ENCODE measurements at places on chromosomes 2 and 18.

- no peak for DNase-seq
Observed at GRCh38 chr2:218033590-218034496, 31.0 kb upstream of the TNS1 start.

DNA sequence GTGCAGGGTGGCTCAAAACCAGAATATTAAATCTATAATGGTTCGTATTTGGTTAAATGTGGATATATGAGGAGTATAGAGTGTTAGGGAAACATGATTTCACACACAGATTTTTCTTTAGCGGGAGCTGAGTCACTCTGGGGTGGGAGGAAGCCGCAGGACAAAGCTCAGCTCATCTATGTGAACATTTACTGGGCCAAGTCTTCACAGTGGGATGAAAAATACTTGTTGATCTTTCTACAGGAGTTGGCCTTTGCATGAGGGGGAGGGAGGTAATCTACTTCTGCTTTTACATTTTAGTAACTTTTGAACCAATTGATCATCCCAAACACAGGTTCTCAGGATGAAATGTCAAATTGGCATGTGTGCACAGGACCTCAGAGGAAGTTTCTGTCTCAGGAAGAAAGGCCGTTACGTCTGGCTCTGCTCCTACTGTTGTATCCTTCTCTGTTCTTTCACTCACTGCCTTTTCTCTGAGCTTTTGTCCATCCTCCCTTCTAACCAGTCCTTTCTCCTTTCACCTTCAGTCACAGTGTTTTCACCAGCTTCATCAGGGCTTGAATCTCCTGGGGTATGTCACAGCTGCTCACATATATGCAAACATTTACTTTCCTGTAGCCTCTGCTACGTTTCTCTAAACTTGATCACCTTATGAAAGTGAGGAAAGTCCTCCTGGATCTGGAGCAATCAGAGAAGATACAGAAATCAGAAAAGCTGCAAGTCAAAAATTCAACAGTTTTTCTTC, 943.3 kb upstream of the FANCL start:
- no peak for DNase-seq

DNA sequence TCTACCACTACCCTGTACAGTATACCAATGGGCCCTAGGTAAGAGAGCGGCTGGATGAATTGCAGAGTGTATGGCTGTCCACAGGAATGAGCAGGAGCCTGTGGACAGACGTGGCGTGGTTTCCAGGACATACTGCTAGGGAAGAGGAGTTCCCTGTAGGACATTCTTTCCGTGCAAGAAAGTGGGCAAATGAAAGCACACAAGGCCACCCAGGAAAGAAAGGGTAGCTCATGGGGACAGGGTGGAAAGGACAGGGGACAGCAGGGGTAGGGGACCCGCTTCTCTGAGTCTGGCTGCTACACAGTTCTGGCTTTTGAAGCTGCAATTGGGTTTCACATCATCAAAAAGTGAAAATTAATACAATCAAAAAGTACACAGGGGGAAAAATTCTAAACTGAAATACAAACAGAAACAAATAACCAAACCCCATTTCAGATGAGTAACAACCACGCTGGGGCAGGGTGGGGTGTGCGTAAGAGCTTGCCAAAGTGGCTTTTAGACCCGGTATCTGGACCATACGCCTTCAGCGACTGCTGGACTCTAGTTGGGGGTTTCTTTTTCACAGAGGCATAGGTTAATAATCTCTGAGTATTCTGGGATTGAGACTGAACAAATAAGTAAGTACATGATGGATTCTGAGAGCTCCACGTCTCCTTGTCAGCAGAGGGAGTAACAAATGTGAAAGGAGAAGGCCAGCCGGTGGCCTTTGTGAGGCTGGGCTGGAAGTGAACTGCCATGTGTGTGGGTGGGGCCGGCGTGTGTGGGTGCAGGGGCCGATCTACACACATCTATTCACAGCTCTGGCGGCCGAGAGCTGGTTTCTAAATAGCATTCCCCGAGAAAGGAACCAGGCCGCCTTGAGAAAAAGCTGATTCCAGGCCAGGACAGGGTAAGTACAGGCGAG, 84.0 kb downstream of the HDAC4 start:
- DNase-seq, result peak; percentile 76

- no peak for DNase-seq
Observed at GRCh38 chr2:152387041-152387440, 52.1 kb downstream of the FMNL2 start.

- no peak for DNase-seq
Observed at GRCh38 chr2:36376992-36377738, 21.6 kb downstream of the CRIM1 start.

GRCh38 chr2:60496475-60496874, 57.0 kb downstream of the BCL11A start:
- DNase-seq, result no peak

- no peak for DNase-seq
Observed at GRCh38 chr2:54149638-54150441, 34.4 kb downstream of the ACYP2 start.

GRCh38 chr2:70496819-70497218, 56.8 kb downstream of the TGFA start:
- DNase-seq, result no peak

DNA sequence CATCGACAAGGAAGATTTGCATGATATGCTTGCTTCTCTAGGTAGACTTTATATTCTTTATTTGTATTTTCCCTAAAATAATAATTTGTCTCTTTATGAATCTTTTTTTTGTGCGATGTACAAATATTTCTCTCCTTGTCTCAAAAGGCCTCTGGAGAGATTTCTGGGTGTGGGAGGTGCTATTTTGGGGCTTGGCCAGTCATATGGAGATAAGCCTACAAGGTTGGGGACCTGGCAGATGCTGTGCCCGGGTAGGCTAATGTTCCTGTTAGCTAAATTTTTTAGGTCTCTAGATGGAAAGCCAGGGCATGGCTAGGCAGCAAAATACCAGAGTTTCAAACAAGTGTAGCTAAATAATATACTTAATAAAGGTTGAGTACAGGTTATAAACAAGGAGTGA, 11.1 kb downstream of the MYL12B start:
- DNase-seq, result no peak

GRCh38 chr2:201768918-201769317, 11.8 kb downstream of the ALS2 start:
- no peak for DNase-seq

All from globus pallidus (tissue), 1 donor.